ENCODE measurements at places on chromosomes 1 and 21.
A peak's percentile ranks its signal among the peaks of the same experiment; 100 is the strongest.

DNA sequence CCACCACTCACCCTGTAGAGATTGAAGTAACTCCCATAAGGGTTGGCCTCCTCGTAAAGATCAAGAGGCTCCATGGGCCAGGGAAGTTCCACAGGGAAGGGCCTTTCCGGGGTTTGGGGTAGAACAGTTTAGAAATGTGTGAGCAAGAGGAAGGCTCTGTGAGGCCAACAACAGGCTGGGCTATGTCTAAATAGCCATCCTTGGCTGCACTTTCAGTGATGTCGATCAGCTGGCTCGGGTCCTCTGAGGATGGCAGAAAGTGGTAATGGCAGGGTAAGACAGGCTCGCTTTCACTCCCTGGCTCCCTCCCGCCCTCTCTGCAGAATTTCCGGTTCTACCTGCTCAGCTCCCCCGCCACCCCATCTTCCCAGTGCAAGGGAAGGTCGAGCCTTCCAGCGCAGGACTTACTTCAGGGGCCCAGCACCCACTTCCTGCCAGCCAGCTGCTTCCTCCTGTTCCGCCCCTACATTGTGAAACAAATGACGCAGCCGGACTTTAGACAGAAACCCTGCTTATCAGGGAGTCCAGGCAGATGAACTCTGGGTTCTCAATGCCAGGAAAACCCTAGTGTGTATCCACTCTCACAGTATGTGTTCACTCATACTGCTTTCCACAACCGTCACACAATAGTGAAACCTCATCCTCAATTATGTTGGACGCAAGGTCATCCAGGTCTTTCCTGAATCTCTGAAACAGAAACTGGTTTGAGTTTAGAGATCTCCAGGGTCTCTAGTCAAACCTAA lies 7.3 kb downstream of the F11R start:
- peak; percentile 49 for DNase-seq

- no peak for DNase-seq
These were observed 1360.4 kb downstream of the BRINP3 start for GRCh38 chr1:189117072-189117770.

GRCh38 chr1:184163674-184164465 lies 112.3 kb downstream of the TSEN15 start:
- no peak for DNase-seq

- no peak for DNase-seq
These were observed 145.8 kb downstream of the PATJ start for GRCh38 chr1:61887931-61888564.
